Activated naive CD4-positive, alpha-beta T cell (primary cell): ENCODE measurements at places on chromosomes 1 and 21.

- DNase-seq = no peak
Measured at GRCh38 chr1:38608202-38608864, 251.2 kb downstream of the RRAGC start.

DNA sequence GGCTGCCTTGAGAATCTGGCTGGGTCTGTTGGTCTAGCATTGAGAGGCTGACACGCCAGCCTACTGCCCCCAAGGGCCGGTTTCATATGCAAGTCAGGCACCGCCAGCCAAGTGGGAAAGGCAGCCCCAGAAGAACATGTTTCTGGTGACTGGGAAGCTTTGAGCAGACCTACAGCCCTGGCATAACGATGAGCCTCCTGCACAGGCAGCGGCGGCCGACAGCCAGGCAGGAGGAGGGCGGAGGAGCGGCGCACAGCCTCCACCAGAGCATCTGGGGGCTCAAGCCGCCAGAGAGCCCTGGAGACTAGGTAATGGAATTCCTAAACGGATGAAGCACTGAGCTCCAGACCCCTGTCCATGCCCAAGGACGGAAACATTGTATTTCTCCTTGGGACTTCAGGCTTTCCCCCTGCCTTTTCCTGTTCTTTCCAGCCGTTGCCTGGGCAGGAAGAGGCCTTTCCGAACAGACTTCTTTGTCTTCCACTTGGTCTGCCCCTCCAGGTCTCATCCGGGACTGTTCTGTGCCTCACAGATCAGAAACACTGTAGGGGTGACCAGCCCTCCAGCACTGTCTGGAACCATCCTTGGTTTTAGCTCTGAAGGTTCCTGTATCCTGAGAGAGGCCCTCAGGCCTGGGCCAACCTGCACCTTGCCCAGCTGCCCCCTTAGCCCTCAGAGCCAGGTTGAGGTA, 59.5 kb downstream of the IRF2BP2 start:
- no peak for DNase-seq

- no peak for DNase-seq
Measured at GRCh38 chr1:207920444-207921021, 9.6 kb upstream of the CD34 start.

GRCh38 chr1:230392920-230393521, 33.1 kb downstream of the PGBD5 start:
- no peak for DNase-seq

DNA sequence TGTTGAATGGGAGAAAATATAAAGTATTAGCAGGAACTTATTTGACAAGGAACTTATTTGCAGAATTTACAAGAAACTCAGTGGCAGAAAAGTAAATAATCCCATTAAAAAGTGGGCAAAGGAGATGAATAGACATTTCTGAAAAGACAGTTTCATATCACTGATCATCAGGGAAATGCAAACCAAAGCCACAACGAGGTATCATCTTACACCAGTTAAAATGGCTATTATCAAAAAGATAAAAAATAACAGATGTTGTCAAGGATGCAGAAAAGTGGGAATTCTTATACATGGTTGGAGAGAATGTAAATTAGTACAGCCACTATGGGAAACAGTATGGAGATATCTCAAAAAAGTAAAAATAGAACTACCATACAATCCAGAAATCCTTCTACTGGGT, 61.0 kb downstream of the SYT14 start:
- DNase-seq = no peak

GRCh38 chr21:45376459-45377324, 28.3 kb upstream of the COL18A1 start:
- DNase-seq = no peak

- DNase-seq = no peak
Measured at GRCh38 chr1:229370601-229371021, 27.8 kb upstream of the CCSAP start.

GRCh38 chr21:46377789-46378188, 53.8 kb downstream of the PCNT start:
- DNase-seq = no peak

GRCh38 chr1:109623601-109624161, 4.0 kb downstream of the AMPD2 start:
- DNase-seq = no peak

GRCh38 chr1:62774971-62775595, 8.8 kb upstream of the ATG4C start:
- DNase-seq = no peak

DNA sequence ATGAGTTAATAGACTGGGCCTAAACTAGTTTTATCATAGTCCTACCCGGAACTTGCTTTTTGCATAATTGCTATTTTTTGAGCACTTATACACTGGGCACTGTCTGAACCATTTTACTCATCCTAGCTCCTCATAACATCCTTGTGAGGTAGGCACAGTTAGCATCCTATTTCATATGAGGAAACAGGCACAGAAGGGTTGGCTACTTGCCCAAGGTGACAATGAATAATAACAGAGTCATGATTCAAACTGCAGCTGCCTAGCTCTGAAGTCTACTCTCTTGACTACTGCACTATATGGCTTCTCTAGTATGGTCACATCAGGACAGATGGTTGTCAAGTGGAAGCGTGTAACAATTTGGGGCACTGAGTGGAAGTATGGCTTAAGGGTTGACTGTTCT, 18.2 kb upstream of the RC3H1 start:
- no peak for DNase-seq

GRCh38 chr21:45834821-45835293, 146.7 kb upstream of the COL6A1 start:
- no peak for DNase-seq

GRCh38 chr1:151171190-151171589, 4.6 kb downstream of the TMOD4 start:
- no peak for DNase-seq

- DNase-seq = no peak
Measured at GRCh38 chr1:218967836-218968235, 205.8 kb upstream of the LYPLAL1 start.

GRCh38 chr1:114009393-114009792, 30.1 kb downstream of the OLFML3 start:
- DNase-seq = no peak

DNA sequence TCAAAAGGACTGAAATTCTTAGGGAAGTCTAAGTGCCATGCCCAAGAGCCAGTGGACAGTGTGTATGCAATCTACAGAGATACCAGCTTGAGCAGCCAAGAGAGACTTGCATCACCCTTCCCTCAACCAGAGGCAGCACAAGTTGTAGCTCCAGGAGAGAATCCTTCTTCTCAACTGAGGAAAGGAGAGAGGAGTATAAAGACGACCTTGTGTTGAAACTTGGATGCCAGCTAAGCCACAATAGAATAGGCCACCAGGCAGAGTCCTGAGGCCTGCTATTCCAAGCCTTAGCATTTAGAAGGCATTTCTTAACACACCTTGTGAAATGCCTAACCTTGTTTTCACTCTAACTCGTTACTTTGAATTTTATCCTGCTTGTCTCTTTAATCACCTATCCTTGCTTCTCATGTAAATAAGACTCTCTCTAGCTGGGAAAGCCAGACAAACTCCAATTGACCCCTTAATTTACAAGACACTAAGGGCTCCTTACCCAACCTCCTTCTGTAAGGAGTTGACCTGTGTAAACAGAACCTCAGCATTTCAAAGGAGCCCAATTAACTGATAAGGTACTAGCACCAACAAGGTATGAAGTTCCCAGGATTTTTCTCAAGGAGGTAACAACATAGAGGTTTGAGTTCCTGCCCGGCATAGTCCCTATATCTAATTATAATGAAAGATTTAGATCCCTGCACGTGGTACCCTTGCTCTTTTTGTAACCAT, 738.8 kb downstream of the AMY1C start:
- no peak for DNase-seq

- no peak for DNase-seq
Measured at GRCh38 chr1:6420454-6421042, 829 bp upstream of the HES2 start.

- DNase-seq = no peak
Measured at GRCh38 chr1:181318858-181319235, 164.5 kb upstream of the CACNA1E start.

DNA sequence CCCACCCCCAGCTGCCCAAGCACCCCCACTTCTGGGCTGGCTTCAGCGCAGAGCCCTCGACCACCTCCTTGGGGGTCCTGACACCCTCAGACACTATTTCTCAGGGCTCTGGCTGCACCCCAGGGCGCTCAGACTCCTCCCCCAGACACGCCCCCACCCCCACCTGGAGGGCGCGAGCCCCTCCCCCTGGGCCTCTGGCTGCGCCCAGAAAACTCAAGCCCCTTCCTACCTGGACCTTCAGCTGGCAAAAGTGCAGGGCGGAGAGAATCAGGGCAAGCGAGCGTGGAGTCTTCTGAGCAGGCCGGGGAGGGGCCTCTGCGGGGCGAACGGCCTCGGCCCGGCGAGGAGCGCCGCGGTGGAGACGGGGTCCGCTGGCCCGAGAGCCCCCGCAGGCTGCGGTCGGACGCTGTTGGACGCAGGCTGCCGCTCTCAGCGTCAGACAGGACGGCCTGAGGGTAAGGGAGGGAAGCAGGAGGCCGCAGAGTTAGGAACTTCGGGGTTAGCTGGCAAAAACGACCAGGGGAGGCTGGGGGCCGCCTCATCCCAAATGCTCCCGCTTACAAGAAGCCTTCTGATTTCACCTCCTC, 17.4 kb upstream of the NBPF1 start:
- DNase-seq = no peak

- DNase-seq = no peak
Measured at GRCh38 chr21:46320331-46320801, 3.3 kb downstream of the C21orf58 start.

GRCh38 chr1:202834771-202835547, 24.2 kb downstream of the PCAT6 start:
- DNase-seq = no peak

- DNase-seq = no peak
Measured at GRCh38 chr21:46188226-46189212, 4.3 kb upstream of the SPATC1L start.

DNA sequence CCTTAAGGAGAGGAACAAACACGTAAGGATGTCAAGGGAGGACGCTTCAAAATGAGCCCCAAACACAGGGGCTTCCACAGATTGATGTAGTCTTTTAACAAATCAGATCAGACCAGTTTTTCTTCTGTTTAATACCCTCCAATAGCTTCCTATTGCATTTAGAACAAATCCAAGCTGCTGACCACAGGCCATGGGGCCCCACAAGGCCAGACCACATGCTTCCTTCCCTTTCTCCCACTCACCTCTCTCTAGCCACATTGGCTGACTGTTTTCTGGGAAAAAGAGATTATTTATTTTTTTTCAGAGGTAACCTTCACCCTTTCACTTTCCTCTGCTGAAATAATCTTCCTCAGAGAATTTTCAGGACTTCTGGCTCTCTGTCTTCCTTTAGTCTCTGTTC, 380.6 kb downstream of the SIPA1L2 start:
- no peak for DNase-seq

DNA sequence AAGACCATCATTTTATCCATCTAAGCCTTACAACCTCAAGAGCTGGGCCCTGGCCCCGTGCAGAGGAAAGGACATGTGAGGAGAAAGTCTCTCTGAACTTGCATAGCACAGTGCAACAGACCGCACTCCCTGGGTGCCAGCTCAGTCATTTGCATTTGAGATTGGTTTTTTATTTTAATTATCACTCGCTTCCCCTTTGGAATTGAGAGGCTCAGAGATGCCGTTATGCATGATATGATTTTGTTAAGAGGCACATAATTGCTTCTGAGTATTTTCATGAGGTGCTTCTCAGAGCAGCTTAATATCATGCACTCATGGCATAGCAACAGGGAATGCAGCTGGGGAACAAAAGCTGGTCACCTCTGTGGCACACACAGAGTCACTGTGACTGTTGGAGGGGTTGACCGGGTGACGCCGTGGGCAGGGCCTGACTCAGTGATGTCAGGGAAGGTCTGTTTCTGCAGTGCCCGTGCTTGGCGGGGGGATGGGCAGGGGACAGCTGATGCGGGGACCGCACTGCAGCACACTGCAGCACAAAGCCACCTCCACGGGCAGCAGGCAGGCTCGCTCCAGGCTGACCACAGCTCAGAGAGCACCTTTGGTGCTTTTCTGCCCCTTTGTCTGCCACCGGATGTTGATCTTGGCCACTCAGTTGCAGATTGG, 43.2 kb upstream of the VAMP3 start:
- no peak for DNase-seq

DNA sequence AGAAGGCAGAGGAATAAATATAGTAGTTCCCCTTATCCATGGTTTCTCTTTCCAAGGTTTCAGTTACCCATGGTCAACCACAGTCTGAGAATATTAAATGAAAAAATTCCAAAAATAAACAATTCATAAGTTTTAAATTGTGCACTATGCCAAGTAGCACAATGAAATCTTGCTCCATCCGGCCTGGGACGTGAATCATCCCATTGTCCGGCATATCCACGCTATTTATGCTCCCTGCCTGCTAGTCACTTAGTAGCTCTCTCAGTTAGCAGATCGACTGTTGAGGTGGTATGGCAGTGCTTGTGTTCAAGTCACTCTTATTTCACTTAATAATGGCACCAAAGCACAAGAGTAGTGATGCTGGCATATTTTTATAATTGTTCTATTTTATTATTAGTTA, 58.6 kb upstream of the ARHGAP29 start:
- no peak for DNase-seq

- DNase-seq = no peak
Measured at GRCh38 chr1:196494766-196495165, 113.5 kb downstream of the KCNT2 start.
